ENCODE measurements at places on chromosomes 5 and 9. TPM values are rescaled to one million over a fixed set of nuclear protein-coding genes. Genes with fewer than 3 reads are reported as not detected.

The SLC36A2 gene
- total RNA-seq: not detected

The GALT gene
- total RNA-seq: 60.7 TPM

The GPR150 gene
- not detected for total RNA-seq

The ZNF366 gene
- total RNA-seq: 2.5 TPM

All from camera-type eye (tissue), 1 donor.